ENCODE measurements at places on chromosomes 4 and X.

- DNase-seq: no peak
These were observed 16.6 kb downstream of the JAKMIP1 start for GRCh38 chr4:6183740-6184139.

GRCh38 chrX:96978906-96979305 lies 95.2 kb downstream of the RPA4 start:
- DNase-seq: no peak

GRCh38 chr4:144967161-144967560 lies 130.8 kb downstream of the ANAPC10 start:
- no peak for DNase-seq

- no peak for DNase-seq
These were observed 661.7 kb upstream of the FAM241A start for GRCh38 chr4:111483375-111484169.

DNA sequence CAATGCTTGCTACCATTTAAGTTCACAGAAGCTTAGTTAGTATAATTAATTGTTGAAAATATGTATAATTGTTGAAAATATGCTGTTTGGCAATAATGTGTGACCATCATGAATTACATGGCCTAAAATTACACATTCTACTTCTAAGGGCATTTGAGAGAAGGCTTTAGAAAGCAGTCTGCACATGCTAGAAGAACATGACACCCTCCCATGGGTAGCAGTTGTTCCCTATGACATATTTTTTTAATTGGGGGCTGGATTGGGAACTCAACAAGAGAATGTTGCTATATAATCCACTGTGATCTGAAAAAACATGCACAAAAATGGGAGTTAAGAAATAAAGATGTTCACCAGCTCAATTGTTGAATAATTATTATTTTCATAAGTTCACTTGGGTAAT lies 331.4 kb downstream of the ARHGAP24 start:
- no peak for DNase-seq

- DNase-seq: no peak
These were observed 28.6 kb downstream of the GPC3 start for GRCh38 chrX:133956570-133957340.

DNA sequence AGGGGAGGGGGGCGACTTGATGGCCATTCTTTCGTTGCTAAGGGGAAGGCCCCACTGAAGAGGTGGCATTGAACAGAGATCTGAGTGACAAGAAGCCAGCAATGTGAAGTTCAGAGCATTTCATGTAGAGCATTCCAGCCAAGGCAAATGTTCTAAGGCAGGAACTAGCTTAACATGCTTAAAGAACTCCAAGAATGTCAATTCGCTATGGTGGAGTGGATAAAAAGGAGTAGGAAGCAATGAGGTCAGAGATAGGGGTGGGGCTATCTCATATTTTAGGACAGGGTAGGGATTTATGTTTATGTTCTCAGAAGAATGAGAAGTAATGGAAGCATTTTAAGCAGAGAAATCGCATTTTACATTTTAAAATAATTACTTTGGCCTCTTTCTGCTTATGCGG lies 130.9 kb downstream of the TTC29 start:
- no peak for DNase-seq

DNA sequence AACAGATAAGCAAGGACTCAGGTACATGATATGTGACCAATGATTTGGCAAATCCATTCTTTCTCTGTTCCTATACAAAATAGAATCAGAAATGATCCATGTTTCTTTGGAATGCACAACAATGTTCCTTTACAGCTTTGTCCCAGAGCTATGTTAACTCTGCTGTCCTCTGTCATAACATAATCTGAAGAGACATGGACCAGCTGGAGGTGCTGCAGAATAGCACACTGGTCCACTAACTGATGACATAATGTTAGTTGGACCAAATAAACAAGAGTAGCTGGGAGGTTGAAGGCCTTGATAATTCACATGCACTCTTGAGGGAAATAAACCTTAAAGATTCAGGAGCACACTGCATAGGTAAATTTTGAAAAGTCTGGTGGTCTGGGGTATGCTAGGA lies 23.0 kb upstream of the DHX15 start:
- no peak for DNase-seq

- DNase-seq: no peak
These were observed 72.9 kb downstream of the YIPF6 start for GRCh38 chrX:68571610-68572311.

- DNase-seq: no peak
These were observed 125.9 kb upstream of the TBL1X start for GRCh38 chrX:9338986-9339385.

All from stimulated activated CD4-positive, alpha-beta T cell treated with anti-CD3 and anti-CD28 coated beads, Interleukin-1b, Interleukin-23, amount 100 ng/mL, for 1 hour (primary cell).